GM18507 (cell line): ENCODE measurements at places on chromosomes 7 and 10.
A peak's percentile ranks its signal among the peaks of the same experiment; 100 is the strongest.

DNA sequence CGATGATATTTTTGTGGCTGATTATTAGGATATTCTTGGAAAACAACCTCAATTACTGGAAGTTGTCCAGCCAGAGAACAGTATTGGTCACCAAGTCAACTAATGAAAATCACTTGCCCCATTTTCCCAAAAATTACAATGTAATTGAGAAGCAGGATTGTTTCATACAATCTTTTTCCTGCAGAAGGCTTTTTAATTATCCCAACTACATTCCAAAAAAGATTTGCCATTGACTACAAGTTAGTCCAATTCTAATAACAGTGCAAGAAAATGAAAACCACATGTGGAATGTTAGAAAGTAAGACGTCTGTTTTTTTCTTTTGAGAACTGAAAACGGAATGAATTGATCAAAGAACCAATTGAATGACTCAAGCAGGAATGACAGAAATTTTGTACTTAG lies 1195.8 kb downstream of the SORCS1 start:
- no peak for DNase-seq

GRCh38 chr10:65275296-65275695 lies 1650.5 kb upstream of the LRRTM3 start:
- no peak for DNase-seq

- no peak for DNase-seq
These were observed 263.3 kb downstream of the COBL start for GRCh38 chr7:51053160-51053925.

DNA sequence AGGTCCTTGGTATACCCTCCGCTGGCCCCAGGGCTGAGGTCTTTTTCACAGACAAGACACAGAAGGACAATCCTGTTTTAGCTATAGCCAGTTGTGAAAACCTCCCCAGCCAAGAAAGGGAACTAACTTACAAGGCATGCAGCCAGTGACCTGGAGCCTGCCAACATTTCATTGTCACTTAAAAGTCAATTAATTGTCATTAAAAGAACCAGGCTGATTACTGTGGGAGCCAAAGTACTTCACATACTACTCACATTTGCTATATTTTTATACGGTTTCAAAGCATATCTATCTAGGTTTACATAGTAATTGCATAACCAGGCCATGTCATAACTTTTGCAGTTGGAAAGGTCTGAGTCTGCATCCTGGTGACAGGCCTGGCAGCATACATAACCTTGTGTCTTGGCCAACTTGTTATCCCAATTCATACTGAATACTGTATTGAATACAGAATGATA lies 31.1 kb downstream of the NRBF2 start:
- no peak for DNase-seq

GRCh38 chr7:99016196-99016595 lies 127.7 kb downstream of the SMURF1 start:
- no peak for DNase-seq

GRCh38 chr7:77679608-77680007 lies 16.7 kb upstream of the RSBN1L start:
- no peak for DNase-seq

- DNase-seq = no peak
These were observed 44.6 kb upstream of the HYCC1 start for GRCh38 chr7:23058408-23059096.

DNA sequence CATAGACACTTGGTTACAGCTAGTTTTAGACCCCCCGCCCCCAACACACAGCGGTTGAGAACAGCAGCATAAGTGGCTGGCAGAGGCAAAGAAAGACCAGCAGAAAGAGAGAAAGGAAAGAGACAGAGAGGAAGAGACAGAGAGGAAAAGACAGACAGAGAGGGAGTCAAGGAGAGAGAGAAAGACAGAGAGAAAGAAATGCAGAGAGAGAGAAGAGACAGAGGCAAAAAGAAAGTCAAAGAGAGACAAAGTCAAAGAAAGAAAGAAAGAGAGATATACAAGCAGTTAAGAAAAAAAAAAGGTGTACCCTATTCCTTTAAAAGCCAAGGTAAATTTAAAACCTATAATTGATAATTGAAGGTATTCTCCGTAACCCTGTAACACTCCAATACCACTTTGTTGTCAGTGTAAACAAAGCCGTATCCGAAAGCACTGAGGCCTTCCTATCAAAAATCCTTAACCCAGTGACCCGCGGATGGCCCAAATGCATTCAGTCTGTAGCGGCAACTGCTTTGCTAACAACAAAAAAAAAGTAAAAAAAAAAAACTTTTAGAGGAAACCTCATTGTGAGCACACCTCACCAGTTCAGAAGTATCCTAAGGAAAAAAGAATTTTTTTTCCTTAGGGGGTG lies 11.9 kb upstream of the SLC12A9 start:
- DNase-seq = no peak

DNA sequence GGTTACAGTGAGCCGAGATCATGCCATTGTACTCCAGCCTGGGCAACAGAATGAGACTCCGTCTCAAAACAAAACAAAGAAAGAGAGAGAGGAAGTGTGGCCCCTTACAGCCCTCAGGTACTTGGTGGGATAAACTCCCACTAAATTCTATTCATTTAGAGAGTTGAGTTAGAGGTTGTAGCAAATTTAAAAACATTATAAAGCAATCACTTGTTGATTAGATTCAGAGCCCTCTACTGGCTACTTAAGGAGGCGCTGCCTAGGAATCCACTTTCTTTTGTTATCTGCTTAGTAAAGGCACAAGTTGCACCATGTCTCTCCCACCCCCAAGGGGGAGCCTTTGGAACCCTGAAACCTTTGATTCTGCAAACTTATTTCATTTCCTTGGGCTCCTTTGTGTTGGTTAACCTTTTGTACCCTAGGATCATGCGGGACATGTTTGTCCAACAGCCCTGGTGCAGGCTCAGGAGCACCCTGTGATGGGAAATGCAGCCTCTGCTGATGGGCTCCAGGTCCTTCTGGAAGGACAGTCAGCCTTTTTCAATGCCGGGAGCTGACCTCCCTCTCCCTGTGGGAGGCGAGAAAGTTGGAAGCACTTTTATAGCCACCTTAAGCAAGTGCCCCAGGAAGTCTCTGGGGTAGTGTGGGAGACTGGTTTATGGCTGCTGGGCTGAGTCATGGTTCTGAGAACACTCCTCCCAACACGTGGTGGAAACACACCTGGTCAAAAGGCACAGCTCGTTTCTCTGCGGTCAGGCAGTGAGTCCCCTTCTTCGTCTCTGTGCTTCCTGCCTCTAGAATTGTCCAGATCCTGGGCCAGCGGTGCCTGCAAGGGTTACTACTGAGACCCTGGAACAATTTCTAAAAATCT lies 2.3 kb downstream of the HKDC1 start:
- peak; percentile 76 for DNase-seq

- DNase-seq = no peak
These were observed 90.3 kb downstream of the LYZL1 start for GRCh38 chr10:29379208-29379607.

- DNase-seq = no peak
These were observed 1.5 kb upstream of the AUTS2 start for GRCh38 chr7:69596723-69597277.

DNA sequence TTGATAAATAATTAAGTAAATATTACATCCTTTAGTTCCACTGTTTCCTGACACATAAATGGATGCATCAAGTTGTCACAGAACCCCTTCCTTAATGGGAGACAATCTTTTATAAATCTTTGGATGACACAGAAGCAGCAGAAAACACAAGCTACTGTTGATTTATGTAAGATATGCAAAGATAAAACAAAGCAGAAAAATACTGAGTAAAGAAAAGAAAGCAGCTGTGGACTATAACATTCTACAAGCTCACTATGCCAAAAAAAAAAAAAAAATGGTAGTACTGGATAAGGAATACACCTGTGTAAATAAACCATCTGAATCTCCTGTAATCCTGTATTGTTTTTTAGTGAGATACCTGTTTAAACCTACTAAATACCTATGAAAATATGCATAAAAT lies 92.0 kb upstream of the FAM180A start:
- no peak for DNase-seq

DNA sequence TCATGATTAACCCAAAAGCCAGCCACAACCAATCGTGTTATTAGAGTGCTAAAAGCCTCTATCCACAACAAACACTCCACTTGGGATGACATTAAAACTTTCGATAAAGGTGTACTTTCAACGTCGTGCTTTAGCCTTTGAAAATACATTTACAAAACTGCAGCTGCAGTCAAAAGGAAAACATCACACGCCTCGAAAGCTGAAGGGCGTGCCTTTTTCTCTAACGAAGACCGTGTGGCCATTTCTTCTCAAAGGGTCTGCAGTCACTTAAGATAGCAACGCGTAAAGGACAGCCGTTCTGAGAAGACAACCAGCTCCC lies 1.1 kb downstream of the ARHGAP12 start:
- no peak for DNase-seq

DNA sequence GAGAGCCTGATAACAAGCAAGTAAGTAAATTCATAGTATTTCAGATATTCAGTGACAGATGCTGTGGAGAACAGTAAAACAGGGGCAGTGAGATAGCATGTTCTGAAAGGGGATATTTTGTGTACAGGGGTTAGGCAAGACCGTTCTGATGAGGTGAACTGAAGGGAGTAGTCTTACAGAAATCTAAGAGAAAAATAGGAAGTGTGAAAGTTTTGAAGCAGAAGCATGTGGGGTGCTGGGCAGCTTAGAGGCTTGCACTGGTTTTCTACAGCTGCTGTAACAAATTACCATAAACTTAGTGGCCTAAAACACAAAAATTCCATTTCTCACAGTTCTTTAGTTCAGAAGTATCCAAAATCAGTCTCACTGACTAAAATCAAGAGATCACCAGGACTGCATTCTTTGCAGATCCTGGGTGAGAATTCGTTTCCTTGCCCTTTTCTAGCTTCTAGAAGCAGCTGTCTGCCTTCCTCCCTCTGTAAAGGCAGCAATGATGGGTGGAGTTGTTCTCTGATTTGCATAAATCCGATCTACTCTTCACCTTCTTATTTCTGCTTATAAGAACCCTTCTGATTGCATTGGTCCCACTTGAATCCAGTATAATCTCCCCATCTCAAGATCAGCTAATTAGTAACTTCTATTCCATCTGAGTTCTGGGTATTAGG lies 7.5 kb upstream of the KLF14 start:
- no peak for DNase-seq

DNA sequence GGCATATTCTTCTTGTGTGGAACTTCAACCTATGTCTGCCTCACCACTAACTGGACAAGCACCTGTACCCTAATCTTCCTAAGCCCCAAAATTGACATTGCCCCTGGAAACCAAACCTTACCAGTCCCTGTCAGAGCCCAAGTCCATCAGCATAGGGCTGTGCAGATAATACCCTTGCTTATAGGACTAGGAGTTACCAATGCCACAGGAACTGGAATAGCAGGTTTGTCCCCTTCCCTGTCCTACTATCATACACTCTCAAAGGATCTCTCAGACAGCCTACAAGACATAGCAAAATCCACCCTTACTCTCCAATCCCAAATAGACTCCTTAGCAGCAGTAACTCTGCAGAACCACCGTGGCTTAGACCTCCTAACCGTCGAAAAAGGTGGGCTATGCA lies 19.8 kb downstream of the ZNF107 start:
- no peak for DNase-seq

DNA sequence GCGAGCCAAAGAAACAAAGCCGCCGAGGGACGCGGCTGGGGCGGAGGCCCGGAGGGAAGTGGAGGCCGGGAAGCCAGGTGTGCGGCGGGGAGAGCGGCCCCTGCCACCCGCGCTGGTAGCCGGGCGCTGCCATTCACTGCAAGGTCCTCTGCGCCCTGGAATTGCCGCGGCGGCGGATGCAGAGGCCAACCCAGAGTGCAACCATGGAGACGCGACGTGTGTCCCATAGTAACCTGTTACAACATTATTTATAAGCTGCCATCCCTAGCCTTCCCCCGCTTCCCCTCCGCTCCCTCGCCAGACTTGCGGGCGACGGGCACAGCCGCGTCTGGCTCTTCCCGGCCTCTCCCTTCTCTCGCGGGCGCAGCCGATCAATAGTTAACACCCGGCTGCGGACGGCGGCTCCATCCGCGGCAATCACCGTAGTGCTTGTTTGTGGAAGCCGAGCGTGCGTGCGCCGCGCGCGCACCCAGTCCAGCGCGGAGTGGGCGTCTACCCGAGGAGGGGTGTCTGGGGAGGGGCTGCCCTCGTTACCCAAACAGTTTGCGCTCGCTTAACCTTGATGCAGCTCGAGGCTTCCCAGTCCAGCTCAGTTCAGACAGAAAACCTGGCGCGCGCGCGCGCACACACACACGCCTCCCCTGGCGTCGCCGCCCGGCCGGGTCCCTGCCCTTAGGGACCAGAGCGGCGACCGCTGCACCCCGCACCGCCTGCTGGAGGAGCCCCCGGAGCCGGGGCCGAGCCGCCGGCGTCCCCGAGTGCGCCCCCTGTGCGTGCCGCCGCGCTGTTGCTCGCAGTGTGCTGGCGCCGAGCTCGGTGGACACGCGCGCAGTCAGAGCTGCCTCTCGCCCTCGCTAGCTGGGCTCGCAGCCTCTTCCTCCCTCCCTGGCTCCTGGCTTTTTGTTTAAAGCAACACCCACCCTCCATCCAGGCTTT lies 165.4 kb upstream of the DPP6 start:
- DNase-seq = no peak

DNA sequence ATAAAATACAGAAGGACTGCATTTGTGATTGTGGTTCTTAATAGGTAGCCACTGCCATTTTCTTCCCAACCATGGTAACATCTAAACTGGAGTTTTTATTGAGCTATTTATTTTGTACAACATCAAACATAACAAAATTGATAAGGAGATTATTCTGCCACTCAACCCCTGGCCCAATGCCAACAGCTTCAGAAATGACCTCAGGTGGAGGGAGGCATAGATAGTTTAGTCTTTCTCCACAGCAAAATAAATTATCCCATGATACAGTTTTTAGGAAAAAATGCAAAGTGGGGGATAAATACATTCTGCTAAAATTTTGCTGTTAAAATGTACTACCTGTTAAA lies 57.6 kb downstream of the LRRTM3 start:
- DNase-seq = no peak

DNA sequence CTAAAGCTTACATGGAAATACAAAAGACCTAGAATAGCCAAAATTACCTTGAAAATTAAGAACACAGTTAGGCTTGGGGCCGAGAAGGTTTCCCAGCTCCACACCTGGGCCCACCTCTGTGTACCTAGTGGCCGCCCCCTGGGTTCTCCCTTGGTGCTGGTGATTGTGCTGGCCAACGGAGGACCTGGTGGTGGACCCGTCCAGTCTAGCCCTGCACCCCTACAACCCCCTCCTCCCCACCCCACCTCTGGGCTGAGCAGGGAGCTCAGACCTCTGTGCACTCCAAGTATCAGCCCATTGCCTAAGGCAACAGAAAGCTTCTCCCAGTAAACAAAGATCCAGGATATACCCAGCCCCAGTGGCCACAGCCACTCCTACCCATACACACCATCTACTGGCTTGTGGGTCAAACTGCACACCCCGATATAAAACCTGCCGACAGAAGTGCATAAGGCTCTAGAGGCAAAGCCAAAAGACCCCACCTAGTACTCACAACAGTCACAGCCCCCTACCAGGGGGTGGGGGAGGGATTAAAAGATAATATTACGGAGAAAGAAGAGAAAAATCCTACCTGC lies 105.0 kb upstream of the DIP2C start:
- DNase-seq = no peak

- no peak for DNase-seq
These were observed 17.0 kb downstream of the ATE1 start for GRCh38 chr10:121910673-121911420.

DNA sequence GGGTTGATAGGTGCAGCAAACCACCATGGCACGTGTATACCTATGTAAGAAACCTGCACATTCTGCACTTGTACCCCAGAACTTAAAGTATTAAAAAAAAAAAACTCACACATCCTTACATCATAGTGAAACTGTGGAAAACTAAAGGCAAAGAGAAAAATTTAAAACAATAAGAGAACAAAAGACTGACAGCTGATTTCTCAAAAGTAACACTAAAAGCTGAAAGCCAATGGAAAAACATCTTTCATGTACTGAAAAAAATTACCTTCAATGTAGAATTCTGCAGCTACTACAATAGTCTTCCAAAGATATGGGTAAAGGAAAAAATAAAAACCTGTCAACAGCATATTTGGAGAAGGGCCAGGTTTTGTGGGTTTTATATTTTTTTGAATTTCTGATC lies 729.1 kb upstream of the NRP1 start:
- no peak for DNase-seq
